ENCODE measurements at places on chromosomes 16 and 17.

DNA sequence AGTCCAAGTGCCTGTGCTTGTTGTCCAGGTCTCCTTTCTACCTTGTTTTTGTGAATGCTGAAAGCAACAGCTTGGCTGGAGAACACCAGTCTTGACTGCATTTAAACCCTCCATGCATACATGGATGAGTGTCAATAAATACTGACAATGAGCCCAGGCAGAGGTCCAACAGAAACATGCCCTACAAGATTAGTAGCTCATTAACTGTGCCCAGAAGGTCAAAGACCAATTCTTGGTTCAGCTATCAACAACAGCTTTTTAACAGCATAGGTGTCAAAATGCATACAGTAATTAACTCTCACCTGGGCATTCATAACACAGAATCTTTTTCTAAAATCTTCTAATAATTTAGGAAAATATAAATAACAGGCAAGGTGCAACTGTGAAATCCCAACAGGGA is 63.2 kb downstream of the N4BP1 start:
- no peak for DNase-seq

DNA sequence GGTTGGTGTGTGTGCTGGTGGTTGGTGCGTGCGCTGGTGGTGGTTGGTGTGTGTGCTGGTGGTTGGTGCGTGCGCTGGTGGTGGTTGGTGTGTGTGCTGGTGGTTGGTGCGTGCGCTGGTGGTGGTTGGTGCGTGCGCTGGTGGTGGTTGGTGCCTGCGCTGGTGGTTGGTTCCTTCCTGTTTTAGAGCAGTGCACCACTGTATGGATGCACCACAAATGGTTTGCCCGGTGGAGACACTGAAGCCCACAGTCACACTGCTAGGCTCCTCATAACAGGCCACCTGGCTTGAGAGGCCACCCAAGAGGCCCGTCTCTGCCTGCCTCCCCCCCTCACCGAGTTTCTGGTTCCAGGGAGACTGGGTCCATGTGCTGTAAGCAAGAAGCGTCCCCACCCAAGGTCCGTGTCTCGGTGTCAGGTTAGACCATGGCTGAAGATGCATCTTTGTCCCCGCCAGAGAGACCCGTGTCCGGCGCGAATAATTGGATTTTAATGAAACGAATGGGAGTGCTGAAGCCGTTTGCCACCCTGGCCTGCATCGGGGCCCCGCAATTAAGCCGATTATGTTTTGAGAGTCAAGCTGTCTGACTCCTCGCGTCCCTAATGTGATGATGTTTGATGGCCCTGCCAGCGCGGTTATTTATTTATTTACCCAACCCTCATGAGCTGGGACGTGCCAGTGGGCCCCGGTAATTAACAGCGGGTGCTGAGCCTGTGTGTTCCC is 161.3 kb upstream of the GSE1 start:
- DNase-seq = no peak

DNA sequence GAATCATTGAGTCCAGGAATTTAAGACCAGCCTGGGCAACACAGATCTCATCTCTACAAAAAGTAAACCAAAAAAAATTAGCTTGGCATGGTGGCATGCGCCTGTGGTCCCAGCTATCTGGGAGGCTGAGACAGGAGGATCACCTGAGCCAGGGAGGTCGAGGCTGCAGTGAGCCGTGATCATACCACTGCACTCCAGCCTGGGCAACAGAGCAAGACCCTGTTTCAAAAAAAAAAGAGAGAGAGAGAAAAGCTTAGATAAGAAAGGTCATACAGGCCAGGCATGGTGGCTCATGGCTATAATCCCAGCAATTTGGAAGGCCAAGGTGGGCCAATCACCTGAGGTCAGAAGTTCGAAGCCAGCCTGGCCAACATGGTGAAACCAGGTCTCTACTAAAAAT is 63.5 kb upstream of the DNAH17 start:
- no peak for DNase-seq

- DNase-seq = no peak
These were observed 30.1 kb downstream of the PGS1 start for GRCh38 chr17:78408476-78409050.

DNA sequence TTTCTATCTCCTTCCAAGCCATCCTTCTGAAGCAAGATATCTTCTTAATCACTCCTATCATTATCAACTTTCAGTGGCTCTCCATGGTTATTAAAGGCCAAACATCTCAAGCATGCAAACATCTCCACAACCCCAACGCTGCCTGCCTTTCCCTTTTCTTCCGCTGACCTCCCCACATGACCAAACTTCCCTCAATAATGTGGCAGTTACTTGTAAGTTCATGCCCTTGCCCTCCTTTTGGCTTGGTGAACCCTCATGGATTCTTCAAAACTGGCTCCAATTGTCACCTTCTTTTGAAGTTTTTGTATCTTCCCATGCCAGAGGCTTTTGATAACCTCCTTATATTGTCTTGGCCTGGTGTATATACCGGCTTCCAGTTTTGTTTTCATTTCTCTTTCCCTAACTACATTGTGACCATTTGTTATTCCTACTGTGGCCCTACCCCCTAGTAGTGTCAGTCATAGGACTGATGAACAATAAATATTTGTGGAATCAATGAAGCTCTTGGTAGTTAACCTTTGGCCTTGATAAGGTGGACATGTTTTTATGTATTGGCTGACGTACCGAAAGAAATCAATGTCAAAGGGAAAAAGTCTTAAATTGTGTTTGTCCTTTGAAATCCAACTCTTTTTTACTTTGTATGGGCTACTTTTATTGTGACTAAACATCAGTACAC is 19.9 kb upstream of the SMIM36 start:
- no peak for DNase-seq

- DNase-seq = no peak
These were observed 465.4 kb upstream of the CCL2 start for GRCh38 chr17:33789658-33790057.

GRCh38 chr16:629833-630248 is 944 bp upstream of the WFIKKN1 start:
- DNase-seq = no peak

GRCh38 chr17:27386206-27387075 is 69.8 kb upstream of the KSR1 start:
- DNase-seq = no peak

GRCh38 chr17:29178750-29179231 is 1.4 kb downstream of the MYO18A start:
- DNase-seq = no peak
